GM13976 (cell line): ENCODE measurements at places on chromosomes 6 and 20.

GRCh38 chr6:136226674-136227377 lies 23.3 kb downstream of the MTFR2 start:
- no peak for DNase-seq

- DNase-seq: no peak
Observed at GRCh38 chr6:77450924-77451323, 12.4 kb downstream of the HTR1B start.

GRCh38 chr20:3720068-3720467 lies 7.7 kb upstream of the SIGLEC1 start:
- no peak for DNase-seq

DNA sequence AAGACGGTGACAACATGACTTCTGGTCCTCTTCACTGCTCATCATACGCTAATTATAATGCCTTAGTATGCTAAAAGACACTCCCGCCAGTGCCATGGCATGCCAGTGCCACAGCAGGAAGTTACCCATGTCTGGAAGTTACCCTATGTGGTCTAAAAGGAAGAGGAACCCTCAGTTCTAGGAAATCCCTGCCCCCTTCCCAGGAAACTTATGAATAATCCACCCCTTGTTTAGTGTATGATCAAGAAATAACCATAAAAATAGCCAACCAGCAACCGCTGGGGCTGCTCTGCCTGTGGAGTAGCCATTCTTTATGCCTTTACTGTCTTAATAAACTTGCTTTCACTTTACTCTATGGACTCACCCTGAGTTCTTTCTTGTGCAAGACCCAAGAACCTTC lies 15.8 kb upstream of the SERPINB9 start:
- no peak for DNase-seq

- DNase-seq: no peak
Observed at GRCh38 chr20:20143646-20144045, 91.3 kb downstream of the CFAP61 start.

- no peak for DNase-seq
Observed at GRCh38 chr6:163381118-163381756, 33.3 kb upstream of the QKI start.

DNA sequence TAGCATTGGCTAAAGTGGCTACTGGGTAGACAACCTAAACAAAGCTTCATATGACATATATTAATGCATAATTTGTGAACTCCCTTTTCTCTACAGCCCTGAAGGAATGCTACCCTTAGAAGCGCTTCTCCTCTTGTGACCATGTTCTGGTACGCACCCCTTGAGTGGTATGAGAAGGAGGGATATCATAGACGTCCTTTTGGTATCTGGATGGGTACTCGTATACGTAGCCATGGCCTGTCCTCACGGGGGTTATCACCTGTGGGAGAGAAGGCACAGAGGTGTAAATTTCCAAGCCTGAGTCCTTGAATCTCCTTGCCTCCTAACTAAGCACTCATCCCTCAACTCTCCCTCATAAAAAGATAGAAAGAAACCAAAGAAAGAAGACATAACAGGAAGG lies 39.0 kb downstream of the NEDD9 start:
- DNase-seq: no peak

GRCh38 chr6:4474810-4475209 lies 301.4 kb upstream of the CDYL start:
- no peak for DNase-seq

GRCh38 chr6:158485431-158485830 lies 74.5 kb upstream of the TMEM181 start:
- no peak for DNase-seq

- no peak for DNase-seq
Observed at GRCh38 chr20:15012566-15012965, 675.2 kb upstream of the FLRT3 start.

DNA sequence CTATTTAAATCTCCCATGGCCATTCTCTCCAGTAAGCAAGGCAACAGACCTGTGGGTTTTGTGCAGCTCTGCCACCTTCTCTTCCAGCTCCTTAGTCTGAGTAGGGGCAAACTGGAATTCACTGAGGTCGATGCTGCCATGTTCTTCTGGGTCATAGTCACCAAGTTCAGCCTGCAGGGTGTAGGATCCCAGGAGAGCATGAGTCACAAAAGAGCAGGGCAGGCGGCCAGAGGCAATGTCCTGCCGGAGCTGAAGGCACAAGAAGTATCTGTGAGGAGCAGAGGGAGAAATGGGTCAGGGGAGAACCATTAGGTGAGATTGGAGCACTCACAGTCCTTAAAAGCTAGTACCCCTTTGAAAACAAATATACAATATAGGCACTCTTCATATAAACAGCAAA lies 73.7 kb downstream of the SMLR1 start:
- DNase-seq: no peak
